ENCODE measurements at places on chromosomes 3 and 15.

DNA sequence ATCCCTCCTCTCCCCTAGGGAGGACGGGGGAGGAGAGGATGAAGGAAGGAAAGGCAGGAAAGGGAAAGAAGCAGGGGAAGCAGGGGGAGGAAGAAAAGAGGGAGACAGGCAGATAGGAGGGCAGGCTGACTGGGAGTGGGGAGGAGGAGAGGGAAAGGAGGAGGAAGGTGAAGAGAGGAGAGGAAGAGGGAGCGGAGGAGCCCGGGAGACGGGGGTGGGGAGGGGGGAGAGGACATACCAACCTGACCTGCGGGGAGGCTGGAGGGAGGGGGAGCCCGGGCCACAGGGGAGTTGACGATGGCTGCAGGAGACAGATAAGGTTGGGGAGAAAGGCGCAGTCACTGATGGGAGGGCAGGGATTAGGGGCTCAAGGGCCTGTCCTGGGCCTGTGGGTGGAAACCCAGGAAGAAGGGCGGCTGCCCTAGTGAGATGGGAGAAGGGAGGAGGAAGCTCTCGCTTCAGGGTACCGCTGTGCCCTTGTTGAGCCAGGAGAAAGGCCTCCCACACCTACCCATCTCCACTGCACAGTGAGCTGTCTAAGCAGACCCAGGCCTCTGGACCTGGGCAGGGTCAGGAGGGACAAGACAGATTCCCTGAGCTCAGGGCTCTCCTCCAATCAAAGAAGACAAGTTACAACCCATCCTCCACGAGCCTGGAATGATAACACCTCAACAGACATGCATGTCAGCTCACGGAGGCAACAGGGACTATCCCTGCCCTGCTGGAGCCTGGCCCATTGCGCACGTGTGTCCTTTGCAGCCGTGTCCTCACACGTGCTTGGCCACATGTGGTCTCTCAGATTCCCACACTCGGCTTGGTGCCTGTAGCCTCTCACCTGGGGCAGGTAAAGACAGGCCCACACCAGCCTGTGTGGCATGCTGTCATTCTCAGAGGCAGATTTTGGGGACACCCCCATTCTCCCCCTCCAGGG lies 27.9 kb downstream of the C3orf18 start:
- DNase-seq, result no peak

DNA sequence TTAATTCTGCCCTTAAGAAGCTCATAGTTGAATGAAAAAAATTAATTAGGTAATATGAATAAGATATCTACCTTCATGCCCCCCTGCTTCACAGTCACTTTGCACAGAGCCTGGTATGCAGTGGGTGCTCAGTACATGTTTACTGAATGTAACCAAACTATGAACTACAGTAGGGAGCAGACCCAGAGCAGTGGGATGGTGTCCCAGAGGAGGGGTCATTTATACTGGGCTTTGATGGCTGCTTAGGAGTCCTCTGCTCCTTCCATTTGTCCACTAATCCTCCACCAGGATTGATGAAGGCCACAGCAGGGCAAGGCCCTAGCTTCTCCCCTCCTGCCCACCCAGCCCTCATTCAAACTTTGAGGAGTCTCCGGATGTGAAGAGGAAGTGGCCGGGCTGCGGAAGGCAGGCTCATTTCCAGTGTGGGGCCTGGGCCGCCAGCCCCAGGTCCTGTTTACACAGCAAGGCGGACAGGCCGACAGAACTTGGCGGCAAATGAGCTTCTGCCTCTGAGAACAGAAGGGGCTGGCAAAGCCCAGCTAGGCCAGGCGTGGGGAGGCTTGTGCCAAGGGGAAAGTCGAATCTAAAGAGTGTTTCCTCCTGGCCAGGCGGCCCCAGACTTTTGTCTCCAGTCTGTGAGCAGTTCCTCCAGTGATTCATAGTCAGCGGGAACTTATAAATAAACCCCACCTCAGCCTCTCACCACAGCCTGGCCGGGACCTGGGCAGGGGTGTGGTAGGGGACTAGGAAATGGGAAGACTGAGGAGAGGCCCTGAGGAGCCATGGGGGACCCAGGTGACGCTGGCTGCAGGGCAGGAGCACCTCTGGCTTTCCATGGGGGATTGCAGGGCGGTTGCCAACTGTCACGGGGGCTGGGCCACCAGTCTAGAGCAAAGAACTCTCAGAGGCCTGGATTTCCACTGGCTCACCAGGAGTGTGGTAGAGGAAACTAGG lies 51.6 kb upstream of the LCTL start:
- DNase-seq, result peak; percentile 86

DNA sequence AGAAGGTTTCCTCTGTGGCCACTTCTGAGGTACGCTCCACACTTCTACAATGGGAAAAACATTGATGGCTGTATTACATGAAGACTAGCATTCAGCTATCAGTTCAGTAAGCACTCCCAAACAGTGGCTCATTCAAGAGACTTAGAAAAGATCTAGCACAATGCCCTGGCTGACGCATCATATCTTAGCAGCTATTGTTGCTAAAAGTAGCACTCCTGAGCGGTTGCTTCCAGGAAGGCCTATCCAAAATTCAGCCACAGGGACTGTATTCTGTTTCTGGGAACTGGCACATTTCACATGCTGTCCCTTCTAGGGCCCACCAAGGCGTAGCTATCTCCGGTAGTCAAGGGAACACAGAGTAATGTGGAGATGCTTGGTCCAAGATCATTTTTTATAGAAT lies 21.2 kb upstream of the SPRED1 start:
- DNase-seq, result no peak

GRCh38 chr3:17478673-17479072 lies 263.8 kb downstream of the TBC1D5 start:
- peak; percentile 91 for DNase-seq

DNA sequence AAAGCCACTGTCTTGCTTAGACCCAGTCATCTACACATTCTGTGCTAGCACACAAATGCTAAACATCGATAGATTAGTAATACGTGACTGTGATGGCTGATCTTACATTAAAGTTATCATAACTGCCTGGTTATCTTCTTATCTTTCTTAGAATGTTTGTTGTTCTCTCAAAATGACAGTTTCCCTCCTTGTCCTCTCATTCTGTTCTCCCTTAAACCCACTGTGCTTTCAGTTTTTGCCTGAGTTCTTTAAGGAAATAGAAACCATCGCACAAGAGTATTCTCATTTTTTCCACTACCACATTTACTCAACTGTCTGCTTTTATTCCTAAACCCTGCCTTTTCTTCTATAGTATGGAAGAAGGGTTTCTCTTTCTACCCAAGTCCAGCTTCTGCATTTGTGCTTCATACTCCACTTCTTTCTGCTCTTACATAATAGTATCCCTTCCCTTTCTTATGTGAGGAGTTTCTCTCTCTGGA lies 17.1 kb downstream of the STX19 start:
- DNase-seq, result no peak

DNA sequence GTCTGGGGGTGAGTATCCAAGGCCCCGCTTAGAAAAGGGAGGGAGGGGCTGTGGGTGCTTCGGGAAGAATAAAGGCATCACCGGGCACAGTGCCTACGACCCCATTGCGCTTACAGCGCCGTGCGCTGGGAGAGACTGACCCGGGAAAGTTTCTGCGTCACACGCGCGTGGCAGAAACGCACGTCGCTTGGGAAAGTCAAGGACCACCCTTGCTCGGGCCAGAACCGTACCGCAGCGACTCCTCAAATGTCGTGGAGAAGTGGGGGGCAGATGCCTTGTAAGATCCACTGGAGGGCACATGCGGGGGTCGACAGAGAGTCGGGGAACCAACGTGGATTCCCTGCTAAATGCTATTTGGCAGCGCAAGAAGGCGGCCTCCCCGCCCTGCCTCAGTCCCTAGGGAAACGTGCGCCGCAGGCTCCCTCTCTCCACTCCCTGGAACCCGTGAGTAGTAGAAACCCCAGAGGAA lies 2.4 kb downstream of the ADAMTS9 start:
- no peak for DNase-seq

DNA sequence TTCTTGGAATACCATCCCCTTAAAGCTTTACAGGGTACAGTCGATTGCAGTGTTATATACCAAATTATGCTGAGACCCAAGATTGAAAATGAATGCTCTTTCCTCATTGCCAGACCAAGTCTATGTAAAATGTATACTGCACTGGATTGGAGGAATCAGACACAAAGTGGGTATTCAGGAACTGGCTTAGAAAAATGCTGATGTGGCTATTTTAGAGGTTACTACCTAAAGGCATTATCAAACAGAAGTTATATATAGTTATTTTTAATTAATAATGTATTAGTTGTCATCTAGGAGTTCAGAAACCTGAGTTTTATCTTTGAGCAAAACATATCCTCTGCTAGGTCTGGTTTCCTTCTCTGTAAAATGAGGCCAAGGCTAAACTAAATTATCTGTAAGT lies 3.6 kb upstream of the SPG21 start:
- no peak for DNase-seq

- DNase-seq, result peak; percentile 69
These were observed at the start of gene ARPIN for GRCh38 chr15:89912674-89913396. Gene ARPIN (minus strand): TSS chr15:89912952. CDS start chr15:89912835, 117 bp downstream.

DNA sequence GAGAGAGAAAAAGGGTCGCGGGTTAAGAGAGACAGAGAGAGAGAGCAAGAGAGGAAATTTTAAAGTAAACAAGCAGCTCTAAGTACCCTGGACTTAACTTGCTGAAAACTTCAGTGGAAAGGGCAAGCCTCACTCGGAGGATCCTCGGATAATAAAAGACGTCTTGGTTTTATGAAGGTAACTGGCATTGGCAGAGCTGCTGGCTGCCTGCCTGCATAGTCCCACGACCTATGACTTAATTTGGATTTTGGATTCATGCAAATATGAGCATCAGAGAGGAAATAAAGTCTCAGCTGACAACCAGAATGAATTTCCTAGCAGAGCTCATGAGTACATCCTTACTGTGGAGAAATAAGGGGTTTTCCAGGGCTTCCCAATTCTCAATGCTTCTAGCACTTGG lies 95.1 kb upstream of the PDZRN3 start:
- DNase-seq, result peak; percentile 1

DNA sequence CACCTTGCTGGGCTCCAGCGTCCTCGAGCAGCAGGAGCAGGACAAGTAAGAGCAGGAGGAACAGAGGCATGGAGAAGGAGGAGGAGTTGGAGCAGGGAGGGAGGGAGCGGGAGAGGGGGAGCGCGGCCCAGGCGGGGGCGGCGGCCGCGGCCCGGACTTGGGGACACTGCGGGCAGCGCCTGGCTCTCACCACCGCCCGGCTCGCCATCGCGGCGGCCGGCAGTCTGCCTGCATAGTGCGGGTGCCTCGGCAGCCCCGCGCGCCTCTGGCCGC lies 440 bp downstream of the DCBLD2 start:
- DNase-seq, result peak; percentile 54

DNA sequence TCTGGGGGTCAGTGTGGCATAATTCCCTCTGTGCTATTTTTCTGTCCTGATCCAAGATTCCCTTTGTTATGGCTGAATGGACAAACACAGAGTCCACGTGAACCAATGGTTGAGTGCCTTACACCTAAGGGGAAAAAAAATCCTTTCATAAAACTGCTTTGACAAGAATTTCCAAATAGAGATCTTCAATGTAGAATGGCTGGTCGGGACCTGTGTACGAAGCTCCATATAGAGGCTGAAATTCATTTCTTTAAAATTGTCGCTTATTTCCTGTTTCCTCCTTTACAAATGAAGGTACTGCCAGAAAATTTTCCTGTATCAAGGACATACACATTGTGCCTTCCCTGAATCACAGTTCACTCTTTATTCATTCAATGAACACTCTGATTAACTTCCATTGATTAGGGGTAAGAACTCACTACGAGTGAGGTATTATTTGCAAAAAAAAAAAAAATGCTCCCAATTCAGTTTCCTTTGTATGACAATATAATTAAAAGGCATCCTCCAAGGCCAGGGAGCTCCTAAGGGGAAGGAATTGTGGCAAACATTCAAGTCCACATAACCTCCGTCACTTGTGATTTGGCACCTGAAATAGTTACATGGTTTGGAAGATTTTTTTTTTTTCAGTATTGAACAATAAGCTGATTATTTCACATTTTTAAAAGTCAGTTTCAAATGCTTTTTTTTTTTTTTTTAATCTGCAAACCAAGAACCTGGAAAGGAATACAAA lies 293.8 kb downstream of the MEX3B start:
- DNase-seq, result no peak

DNA sequence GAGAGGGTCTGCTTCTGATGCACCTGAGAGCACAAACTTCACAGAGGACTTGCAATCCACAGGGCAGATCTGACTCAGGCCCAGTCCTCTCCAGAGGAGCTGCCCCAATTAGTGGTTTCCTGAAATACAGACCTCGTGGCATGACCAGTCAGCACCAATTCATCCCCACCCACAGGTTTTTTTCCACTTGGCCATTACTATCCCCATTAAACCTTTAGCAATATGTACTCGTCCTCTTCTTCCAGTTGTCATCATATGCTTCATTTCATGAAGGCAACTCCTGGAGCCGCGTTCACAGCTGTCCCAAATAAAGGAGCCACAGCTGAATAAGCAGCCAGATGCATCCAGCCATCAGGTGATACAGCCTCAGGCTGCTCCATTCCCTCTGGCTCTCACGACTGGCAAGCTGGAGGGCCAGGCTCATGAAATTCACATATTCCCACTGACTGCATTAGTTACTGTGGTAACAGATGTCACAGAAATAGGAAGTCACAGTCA lies 163.1 kb downstream of the FMN1 start:
- DNase-seq, result peak; percentile 75

DNA sequence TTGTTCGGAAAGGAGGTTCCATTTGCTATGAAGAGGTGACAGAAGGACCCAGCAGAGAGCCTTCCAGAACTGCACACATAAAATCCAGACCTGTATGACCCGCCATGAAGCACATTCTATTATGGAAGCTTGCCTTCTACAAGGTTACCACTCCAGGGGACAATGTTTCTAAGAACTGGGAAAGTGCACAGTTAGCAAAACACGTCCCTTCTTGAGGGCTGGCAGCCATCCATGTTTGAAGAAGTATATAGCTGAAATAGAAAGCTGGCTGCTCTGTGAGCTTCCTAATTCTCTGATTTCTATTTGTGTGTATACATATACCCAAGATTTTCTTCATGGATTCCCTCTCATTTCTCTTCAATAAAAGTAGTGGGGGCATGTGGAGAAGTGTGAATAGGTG lies 74.6 kb downstream of the CNTN3 start:
- DNase-seq, result no peak
